RWPE1 (cell line): ENCODE measurements at places on chromosomes 2 and 18.

DNA sequence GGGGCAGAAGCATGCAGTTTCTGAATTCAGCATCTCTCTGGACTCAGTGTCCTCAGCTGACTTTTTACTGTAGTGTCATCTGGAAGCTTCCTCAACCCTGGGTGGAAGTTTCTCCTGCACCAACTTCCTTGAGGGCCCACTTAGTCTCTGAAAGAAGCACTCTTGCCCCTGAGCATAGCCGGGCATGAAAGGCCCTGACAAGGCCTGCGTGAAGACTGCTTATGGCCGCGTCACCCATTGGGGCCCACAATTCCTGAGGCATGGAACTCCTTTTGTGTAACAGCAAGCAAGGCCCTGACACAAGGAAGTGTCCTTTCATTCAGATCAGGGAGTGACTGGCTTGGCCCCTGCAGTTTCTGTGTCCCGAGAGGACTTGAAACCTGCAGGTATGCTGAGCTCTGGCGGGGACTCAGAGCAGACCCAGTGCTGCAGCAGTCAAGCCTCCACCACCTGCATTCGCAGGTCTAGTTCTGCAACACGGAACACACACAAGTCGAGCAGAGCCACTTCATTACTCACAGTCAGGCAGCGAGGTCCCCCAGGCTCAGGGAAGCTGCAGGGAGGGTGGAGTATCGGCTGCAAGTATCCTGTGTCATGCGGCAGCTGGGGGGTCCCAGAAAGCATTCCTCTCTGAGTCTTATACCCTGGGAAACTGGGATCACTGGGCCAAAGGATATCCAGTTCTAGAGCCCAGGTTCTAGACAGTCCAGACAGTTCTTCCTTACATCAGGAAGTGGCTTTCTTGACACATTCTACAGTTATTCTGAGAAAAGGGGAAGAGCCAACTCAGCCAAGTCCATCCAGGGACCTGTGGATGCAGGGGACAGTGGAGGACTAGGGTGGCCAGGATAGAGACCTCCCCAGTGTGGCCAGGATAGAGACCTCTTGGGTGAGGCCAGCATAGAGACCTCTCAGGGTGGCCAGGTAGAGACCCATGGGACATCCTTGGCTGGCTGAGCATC lies 35.6 kb upstream of the PRLH start:
- no peak for DNase-seq

DNA sequence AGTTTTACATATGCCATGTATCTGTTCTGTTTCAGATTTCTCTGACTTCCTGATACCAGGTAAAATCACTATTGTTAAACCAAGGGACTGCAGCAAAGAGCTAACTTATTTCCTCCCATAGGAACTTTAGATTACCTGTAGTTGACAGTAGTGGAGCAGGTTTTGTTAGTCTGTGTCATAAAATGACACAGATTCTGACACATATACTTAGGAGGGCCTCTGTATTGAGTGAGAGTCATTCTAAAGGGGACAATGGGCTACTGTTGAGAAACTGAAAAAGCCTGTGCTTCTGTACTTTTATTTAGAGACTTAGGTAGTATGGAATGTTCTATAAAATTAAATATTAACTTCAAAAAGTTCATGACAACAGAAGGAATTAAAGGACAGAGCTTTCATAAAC lies 48.2 kb downstream of the KCMF1 start:
- no peak for DNase-seq

- no peak for DNase-seq
Measured at GRCh38 chr2:220209751-220210150, 582.3 kb downstream of the SLC4A3 start.

DNA sequence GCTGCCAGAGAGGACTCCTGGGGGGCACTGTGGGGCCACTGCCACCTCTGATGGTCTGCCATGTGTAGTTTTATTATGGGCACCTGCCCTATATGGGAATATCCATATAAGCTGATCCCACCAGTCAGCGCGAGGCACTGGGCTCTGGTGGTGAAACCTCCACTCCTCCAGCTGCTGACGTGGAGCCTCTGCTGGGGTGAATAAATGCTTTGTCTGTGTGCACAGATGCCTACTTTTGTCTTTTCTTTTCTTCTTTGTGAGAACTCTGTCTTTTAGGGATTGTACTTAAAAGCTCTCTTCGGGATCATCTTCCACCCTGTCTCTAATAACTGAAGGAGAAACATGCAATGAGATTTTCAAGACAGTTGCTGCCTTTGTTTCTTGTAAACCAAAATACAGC lies 68.9 kb upstream of the NCK2 start:
- no peak for DNase-seq

DNA sequence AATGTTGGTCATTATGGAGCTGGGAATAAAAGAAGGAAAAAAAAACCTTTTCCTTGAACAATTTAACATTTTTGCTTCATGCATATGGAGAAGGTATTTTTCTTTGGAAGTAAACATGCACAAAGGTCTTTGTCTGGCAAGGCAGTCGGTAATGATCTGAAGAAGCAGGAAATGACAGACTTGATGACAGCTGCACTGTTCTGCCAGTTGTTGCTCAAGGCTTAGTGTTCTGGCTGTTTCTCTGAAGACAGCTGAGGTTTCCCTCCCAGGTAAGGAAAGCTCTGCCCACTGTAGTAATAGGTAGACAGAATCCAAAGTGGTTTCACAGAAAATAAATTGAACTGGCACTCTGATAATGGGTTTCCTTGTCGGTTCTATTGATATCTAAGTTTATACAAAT lies 308.4 kb upstream of the GCFC2 start:
- DNase-seq = no peak

- DNase-seq = peak; percentile 52
Measured at GRCh38 chr2:39411181-39411944, 25.7 kb downstream of the MAP4K3 start.

- DNase-seq = no peak
Measured at GRCh38 chr2:48397846-48398245, 132.1 kb upstream of the STON1 start.

- DNase-seq = no peak
Measured at GRCh38 chr18:36545821-36546427, 248.4 kb downstream of the FHOD3 start.

- DNase-seq = no peak
Measured at GRCh38 chr2:171735991-171736710, 48.9 kb downstream of the DYNC1I2 start.

- no peak for DNase-seq
Measured at GRCh38 chr18:76827205-76828200, 5.1 kb downstream of the ZNF236 start.

- no peak for DNase-seq
Measured at GRCh38 chr2:209592106-209592505, 168.3 kb downstream of the MAP2 start.

GRCh38 chr2:57180042-57180567 lies 866.5 kb upstream of the VRK2 start:
- DNase-seq = peak; percentile 15

- no peak for DNase-seq
Measured at GRCh38 chr2:28637066-28638047, 114.3 kb upstream of the PPP1CB start.

DNA sequence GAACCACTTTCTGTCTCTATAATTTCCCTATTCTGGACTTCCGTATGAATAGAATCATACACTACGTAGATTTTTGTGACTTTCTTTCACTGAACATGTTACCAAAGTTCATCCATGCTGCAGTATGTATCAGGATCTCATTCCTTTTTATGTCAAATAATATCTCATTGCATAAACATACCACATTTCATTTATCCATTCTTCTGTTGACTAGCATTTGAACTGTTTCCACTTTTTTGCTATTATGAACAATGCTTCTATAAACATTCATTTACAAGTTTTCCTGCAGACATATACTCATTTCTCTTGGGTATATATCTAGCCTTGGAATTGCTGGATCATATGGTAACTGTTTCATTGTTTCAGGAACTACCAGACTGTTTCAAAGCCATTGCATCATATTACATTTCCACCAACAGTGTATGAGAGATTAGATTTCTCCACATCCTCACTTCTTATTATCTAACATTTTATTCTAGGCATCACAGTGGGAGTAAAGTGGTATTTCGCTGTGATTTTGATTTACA lies 186.2 kb downstream of the DYM start:
- no peak for DNase-seq

DNA sequence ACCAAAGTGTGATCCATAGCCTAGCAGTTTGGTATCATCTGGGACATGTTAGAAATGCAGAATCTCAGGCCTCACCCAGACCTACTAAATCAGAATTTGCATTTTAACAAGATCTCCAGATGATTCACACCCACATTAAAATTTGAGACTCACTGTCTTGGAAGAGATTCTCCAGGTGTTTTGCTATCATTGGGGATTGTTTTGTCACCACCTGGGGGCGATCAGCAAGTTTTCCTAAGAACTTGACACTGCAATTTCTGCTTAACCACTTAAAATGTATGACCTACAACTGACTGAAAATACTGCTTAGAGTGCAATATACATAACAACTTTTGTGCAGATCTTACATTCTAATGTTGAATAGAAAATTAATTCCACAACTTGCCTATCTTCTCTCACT lies 18.9 kb upstream of the ITGA4 start:
- no peak for DNase-seq

- no peak for DNase-seq
Measured at GRCh38 chr2:234290671-234291070, 206.2 kb downstream of the ARL4C start.

DNA sequence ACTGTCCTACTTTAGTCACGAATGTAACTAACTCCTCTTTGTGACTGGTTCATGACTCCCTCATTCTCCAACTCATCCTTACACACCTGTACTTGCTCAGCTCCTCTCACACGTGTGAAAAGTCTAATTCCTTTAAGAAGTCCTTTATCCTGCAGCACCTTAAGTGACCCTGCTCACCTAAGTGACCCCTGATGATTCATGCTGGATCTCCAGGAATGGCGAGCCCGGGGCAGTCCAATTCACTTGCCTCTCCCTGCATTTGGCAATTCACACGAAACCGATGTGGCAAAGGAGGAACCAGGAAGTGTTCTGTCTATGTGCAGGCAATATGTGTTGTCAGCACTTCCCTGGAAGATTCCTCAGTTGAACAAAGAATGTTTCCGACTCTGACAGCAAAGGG lies 189.8 kb upstream of the NABP1 start:
- peak; percentile 84 for DNase-seq

DNA sequence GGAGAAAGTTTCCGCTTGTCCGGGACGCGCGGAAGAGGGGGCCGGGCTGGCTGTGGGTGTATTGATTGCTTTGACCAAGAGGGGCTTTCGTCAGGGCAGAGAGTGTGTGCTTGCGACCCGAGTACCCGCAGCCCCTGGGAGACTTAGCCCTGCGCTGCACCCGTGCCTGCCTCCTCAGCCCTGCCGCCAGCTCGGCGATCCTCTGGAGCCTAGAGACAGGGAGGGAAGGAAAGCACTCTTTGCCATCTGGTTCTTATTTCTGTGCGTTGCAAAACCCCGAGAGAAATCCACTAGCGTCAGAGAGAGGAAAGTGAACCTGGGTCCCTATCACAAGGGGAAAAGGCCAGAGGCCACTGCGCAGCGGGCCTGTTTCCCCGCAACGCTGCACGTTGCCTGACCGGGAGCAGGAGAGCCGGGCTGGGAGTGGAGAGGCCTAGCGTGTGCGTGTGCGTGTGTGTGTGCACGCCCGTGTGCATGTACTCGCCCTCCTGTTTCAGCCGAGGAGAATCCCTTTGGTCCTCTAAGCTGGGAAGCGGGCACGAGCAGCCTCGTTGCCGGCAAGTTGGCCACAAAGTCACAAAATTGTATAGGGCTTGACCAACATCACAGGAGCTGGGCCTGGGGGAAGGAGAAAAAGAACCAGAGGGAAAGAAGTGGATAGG lies 1.7 kb downstream of the SIX3 start:
- no peak for DNase-seq

DNA sequence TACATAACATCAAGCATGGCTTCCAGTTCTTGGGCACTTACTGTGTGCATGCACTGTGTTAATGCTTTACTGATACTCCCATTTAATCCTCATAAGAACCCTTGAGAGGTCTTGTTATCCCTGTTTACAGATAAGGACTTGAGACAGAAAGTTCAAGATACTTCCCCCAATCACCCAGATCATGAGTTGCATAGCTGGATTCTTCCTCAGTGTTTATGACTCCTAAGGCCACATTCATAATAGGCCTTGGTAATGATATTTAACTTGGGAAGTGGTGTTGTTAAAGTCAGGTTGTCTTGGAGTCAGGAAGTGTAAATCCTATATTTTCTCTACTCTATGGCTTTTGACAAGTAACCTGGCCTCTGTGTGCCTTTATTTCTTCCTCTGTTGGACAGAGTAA lies 22.7 kb downstream of the NOSTRIN start:
- no peak for DNase-seq

- DNase-seq = no peak
Measured at GRCh38 chr2:64652231-64653108, 1.2 kb downstream of the SERTAD2 start.

- DNase-seq = no peak
Measured at GRCh38 chr2:1152375-1152774, 201.7 kb downstream of the SNTG2 start.

DNA sequence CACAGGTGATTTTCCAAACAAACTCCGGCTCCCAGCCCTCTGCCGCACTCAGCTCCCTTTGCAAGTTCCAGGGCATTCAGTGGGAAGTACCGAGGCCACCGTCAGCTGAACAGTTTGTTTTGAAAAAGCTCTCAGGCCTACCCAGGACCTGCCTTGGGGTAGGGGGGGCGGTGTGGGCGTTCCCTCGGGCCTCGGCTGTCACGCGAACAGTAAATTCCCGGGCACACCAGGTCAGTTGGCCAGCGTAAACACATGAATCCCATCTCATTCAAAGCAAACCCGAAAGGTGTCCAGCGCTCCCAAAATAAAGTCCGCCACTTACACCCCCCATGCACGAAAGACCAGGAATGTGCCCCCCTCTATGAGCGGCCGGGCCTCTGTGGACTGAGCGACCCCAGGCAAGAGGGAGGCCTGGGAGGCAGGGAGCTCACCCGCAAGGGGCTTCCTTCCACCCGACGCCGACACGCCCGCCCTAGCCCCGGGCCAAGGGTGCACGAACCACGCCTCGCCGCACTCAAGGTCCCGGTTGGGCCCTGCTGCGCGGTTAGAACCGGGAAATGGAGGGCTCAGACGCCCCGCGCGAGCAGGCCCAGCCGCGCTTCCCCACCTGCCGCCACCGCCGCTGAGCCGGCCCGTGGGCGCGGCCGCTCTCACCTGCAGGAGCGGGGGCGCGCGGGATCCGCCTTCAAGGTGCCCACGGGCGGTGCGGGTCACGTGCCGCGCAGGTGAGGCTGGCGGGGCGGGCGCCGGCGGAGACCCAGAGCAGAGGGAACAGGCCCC lies at the start of gene WDSUB1:
Gene WDSUB1, minus strand, starts transcription at position 775 of the 780 bp plus-strand sequence. CDS start 3,634 bp downstream, outside the sequence.
- DNase-seq = peak; percentile 49

GRCh38 chr18:25262920-25263319 lies 89.0 kb downstream of the ZNF521 start:
- DNase-seq = no peak
